Nucleus accumbens (tissue), 56 donors: ENCODE measurements at places on chromosomes 12 and 14.

GRCh38 chr12:56155256-56155845, 2.8 kb upstream of the MYL6 start:
- no peak for DNase-seq

GRCh38 chr14:23362200-23362599, 2.8 kb downstream of the EFS start:
- DNase-seq: no peak

DNA sequence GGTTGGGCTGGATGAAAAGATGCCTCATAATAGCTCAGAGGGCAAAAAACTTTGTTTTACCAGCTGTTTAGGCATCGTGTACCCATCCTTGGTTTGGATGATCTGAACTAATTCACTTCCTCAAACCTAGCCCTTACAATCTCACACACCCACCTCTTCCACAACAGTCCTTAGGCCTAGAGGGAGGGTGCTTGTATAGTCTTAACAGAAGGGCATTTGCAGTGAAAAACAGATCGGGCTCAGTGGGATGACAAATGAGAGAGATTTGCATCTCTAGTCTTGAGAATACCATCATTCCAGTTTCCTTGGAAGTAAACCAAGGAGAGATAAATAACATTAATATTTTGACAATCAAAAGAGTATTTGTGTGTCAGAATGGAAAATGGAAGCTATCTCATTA, 11.0 kb downstream of the SLCO1A2 start:
- no peak for DNase-seq

DNA sequence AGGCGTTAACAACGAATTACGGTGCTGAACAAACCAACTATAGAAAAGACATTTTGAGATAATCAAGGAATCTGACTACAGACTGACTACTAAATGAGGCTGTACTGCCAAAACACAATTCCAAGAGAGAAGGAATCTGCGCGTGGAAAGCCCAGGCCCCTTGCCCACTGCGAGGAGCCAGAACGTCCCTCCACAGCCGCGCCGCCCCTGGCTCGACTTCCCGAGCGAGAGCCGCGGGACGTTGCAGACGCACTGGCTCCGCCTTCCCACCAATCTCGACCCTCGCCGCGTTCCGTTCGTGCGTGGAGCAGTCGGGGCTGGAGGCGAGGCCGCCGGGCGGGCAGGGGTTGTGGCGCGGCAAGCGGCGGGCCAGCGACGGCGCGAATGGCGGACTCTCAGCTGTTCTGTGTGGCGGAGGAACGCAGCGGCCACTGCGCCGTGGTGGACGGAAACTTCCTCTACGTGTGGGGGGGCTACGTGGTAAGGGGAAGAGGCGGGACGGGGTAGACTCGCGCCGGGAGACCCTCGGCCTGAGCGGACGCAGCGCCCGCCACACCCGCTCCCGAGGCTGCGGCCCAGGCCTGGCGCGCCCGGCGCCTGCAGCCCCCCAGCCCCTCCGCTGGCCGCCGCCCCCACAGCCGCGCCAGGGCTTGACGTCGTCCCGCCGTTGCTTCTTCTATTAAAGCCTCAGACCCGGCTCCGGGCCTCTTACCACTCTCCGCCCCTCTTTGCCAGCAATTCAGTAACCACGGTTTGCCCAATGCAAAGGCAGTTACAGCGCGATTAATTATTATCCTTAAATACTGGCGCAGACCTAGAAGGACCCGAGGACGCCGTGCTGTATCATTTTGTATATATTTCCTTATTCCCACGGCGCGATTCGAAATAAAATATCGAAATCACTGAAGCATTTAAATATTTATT, at the start of gene KLHDC1:
TSS of gene KLHDC1 (plus strand) at position 310 of the 924 bp plus-strand sequence. CDS start at position 385, 75 bp downstream.
- DNase-seq: peak; percentile 69

GRCh38 chr12:123027726-123028445, 47.4 kb downstream of the ARL6IP4 start:
- no peak for DNase-seq

DNA sequence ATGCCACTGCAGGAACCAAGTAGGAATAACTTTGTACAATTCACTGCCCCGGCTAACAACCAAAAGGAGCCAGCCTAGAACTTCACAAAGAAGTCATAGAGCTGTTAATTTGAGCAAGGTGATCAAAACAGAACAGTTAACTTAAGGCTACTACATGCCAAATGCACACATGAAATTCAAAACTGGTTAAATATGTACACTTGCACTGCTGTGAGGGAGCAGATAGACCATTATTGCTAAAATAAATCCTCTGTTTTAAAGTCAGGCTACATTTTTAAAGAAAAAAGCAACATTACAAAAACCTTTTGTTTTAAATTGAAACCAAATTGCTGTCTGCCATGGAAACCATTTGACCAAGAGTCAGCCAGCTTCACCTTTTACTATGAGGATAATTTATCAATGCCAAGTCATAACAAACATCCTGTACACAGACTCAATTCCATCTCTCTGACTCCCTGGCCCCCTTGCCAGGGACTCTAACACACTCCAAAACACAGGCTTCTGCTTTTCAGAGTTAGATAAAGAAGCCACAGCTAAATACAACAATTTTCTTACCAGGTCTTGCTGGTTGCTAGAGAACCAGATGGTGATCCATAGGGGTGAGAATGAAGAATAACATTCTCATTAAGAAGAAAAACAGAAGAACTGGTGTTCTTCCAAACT, 84.0 kb downstream of the LRP6 start:
- DNase-seq: no peak

DNA sequence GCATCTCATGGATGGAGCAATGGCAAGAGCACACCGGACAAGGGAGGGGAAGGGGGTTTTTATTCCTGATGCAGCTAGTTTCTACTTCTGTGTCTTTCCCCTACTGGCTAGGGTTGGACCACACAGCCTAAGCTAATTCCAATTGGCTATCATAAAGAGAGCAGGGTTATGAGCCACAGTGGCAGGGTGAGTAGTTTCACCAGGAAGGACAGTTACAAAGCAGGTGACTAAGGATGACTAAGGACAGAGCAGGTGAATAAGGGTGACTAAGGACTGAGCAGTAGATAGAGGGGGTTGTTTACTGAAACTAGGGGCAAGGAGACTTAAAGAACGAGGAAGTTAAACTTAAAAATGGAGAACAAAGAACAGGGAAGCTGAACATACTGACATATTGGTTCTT, 321.4 kb upstream of the SEL1L start:
- no peak for DNase-seq
